Activated effector memory CD4-positive, alpha-beta T cell treated with anti-CD3 and anti-CD28 coated beads, Interleukin-2, amount 50 U/mL, for 16 hours (primary cell): ENCODE measurements at places on chromosomes 13 and 19.

DNA sequence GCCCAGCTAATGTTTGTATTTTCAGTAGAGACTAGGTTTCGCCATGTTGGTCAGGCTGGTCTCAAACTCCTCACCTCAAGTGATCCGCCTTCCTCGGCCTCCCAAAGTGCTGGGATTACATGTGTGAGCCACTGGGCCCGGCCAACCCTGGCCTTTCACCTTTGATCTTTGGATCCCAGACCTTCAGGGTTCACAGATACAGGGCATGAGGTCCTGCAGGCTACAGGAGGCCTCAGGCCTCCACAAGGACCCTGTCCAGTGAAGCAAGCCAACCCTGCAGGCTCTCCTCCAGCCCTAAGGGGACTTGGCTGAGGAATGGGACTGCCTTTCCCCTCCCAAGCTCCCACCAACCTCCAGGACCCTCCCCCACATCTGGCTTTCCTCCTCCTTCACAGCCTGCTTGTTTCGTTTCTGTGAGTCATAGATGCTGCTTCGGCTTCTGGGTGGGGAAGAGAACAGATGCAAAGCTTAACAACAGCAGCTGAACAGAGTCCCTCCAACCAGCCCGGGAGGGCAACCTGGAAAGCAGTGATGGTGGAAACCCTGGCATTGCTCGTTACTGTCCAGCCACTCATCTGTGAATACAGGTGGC, 11.8 kb downstream of the ARHGEF18 start:
- DNase-seq = no peak

DNA sequence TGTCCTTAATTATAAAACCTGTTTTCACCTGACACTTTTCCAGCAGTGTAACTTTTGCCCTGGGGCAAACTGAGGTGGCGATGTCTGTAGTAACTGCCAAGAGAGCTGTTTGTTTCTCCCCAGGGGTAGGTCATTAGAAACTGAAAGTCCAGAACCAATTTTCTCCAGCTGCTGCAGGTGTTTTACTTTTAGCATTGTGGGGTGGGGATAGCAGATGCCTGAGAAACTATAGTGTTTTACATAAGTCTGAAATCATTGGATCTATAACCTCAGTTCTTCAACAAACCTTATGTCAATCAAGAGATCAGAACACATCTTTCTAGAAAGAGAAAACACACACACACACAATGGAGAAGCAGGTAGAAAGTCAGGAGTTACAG, 92.7 kb downstream of the LHFPL6 start:
- DNase-seq = no peak

- DNase-seq = peak; percentile 79
Observed at GRCh38 chr13:102846261-102847015, 606 bp downstream of the ERCC5 start.

DNA sequence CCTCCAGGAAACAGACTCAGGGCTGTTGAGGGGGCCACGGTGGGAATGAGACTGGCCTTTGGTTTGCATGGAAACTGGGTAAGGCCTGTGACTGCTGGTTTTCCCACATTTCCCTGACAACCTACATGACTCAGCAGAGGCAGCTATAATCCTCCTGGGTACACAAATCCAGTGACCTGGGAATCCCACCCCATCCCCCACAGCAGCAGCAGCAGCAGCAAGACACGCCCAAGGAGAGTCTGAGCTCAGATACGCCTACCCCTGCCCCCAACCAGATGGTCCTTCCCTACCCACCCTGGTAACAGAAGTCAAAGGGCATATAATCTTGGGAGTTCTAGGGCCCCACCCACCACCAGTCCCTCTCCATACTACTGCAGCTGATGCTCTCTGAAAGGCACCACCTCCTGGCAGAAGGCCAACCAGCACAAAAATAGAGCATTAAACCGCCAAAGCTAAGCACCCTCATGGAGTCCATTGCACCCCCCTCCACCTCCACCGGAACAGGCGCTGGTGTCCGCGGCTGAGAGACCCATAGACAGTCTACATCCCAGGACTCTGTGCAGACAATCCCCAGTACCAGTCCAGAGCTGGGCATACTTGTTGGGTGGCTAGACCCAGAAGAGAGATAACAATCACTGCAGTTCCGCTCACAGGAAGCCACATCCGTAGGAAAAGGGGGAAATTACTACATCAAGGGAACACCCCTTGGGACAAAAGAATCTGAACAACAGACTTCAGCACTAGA, 237.2 kb upstream of the SPRY2 start:
- DNase-seq = no peak

GRCh38 chr19:55246462-55247451, 12.1 kb downstream of the PPP6R1 start:
- no peak for DNase-seq

DNA sequence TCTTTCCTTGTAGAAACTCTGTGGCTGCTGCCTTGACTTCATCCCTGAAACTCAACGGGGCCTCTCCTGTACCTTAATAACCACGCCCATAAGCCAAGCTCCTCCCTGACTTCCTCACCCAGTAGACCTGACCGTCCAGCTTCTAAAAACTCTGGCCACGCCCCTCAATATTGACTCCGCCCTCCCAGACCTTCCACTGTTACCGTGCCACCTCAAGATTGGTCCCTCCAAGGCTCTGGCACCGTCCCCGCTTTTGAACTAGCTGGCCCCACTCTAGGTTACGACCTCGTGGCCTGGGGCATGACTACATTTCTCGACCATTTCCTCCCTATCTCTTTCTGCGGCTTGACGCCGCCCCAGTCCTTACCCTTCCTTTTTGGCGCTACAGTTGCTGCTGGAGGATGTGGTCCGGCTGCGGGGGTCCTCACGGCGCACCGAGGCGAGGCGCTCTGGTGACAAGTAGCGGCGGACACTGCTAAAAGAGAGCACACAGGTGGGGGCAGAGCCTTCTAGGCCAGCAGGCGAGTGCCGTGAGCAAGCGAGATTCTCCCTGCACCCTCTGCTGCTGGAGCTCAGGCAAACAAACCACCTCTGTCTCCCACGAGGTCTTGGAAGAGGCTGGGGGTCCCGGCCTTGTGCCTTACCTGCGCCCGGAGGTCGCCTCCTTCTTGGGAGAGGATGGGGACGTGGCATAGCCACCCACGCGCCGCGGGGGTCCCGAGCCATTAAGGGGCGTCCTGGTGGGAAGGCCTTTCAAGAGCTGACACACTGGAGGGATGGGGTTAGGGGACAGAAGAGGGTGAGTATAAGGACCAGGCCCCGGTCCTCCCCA, 2.3 kb upstream of the EML2 start:
- peak; percentile 90 for DNase-seq

DNA sequence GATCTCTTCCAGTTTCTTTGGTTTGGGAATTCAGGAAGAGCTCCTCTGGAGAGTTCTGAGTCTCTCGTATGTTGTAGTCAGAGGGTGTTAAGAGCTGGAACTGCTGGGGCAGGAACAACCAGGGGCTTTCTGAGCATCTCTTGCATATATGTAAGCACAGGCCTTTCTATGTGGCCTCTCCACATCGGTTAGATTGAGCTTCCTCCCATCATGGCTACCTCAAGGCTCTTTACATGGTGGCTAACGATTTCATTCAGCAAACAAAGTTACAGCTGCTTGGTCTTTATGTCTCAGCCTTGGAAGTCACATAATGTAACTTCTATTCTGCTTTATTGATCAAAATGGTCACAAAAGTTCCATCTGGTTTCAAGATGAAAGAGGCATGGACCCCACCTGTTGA, 20.5 kb upstream of the PLAUR start:
- DNase-seq = no peak

DNA sequence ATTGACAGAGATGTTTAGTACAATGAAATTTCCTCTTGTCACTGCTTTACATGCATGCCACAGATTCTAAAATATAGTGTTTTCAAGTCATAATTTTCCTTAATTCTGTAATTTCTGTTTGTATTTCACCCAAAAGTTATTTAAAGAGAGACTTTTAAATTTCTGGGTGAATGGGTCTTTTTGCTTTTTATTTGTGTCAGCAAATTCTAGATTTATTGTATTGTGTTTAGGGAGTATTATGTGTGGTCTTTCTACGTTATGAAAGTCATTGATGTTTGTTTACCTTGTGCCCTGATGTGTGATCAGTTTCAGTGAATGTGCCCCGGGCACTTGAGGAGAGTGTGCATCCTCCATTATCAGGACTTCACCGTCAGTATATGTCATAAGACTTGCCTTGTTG, 92.7 kb downstream of the SGCG start:
- DNase-seq = no peak

GRCh38 chr19:23403581-23404324, 8.5 kb upstream of the ZNF91 start:
- no peak for DNase-seq

DNA sequence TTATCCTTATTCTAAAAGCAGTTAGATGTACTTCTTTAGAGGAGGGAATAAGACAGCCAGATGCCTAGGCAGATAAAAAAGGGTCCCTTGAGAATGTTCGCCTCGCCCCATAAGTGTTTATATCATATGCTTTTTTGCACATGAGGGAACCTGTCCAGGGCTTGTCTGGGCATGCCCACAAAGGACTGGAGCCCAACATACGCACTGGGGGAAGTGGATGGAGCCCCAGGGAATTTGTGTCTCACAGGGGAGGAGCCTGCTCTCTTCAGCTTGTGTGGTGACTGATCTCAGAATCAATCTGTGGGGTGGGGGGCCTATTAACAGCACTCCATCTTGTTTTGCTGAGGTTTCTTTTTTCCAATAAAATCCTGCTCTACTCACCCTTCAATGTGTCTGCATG, 22.6 kb downstream of the MED4 start:
- no peak for DNase-seq

DNA sequence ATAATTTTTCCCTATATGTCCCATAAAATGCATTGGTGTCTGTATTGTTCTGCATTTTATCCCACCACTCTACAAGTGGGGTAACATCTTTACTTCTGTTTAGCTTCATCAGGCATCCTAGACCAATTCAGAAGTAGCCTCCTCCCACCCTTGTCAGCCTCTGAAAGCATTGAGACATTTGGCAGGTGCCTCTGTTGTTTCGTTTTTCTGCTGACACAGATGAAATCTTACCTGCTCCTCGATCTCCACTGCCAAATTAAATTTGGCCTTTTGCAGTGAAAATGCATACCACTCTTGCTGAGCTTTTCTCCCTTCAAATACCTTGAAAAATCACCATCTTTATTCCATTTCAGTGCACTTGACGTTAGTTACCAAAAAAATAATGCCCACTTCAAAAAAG, 83.5 kb upstream of the STARD13 start:
- DNase-seq = no peak

DNA sequence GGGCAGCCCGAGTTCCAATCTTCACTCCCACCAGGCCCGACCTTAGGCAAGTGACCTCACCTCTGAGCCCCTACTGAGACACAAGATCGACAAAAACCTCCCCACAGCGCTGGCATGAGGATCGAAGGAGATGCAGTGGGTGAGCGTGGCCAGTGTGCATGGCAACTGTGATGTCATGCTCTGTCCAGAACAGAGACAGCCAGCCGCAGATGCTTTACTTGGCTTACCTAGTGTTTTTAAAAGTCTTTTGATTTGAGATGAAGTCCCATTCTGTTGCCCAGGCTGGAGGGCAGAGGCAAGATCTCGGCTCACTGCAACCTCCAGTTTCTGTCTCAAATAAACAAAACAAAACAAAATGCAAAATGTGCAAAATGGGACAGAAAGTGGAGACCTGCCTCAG, 47.4 kb upstream of the CCNE1 start:
- no peak for DNase-seq

DNA sequence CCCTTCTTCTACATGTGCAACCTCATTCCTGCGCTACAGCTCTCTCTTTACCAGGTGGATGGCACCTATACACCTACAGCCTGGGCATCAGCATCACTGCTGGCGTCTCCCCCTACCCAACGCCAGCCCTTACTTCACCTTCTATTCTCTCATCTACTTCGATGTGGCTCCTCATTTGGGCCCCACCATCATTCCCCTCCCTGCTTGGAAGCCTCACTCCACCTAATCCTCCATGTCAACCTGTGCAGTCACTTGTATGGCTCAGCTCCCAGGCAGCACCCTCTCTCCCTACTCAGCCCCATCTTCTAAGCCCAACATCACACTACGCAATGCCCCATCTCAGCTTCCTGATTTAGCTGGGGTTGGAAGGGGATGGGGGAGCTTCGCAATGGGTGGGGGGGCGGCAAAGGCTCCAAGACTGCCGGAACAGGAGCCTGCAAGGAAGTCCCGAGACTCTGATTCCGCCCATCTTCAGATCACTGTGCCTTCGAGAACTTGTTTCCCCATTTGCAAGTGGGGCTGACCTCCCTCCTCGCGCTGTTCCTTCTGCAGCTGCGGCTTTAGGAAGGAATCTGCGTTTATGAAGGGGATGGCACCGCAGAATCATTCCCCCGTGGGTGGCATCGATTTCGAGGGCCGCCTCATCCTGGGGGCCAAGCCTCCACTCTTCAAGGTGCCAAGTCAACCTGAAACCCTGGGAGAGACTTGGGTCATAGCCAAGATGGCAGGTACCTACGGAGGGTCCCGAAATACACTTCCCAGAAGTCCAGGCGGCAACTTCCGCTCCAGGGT, 913 bp downstream of the MZF1 start:
- no peak for DNase-seq

- no peak for DNase-seq
Observed at GRCh38 chr19:38946229-38947010, 15.7 kb downstream of the MRPS12 start.

GRCh38 chr13:73341748-73342147, 282.9 kb downstream of the KLF5 start:
- DNase-seq = no peak

- DNase-seq = no peak
Observed at GRCh38 chr19:52473655-52474350, 20.4 kb downstream of the ZNF578 start.

- DNase-seq = no peak
Observed at GRCh38 chr13:22081430-22081829, 410.6 kb downstream of the FGF9 start.

GRCh38 chr13:52997951-52998876, 30.4 kb upstream of the OLFM4 start:
- DNase-seq = no peak

DNA sequence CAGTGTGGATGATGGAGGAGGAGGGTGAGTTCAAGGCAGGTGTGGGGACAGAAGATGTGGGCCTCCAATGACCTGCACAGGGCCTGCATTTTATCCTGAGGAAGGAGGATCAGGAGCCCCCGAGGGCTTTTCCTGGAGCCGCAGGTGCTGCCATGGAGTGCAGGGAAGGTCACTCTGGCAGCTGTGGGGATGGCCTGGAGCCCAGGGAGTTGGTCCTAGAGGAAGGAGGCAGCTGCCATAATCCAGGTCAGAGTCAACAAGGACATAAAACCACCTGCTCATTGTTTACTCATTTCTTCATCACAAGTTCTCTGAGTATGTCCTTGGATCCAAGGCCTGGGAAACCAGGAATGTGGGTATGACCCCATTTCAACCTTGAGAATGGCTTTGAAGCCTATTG, 87.2 kb downstream of the SCGB2B2 start:
- no peak for DNase-seq
